ENCODE measurements at places on chromosomes 5 and 9.

- DNase-seq, result no peak
Observed at GRCh38 chr9:4301296-4301695, 1.4 kb upstream of the GLIS3 start.

GRCh38 chr5:65769539-65769938, 47.5 kb downstream of the NLN start:
- DNase-seq, result no peak

GRCh38 chr9:133528001-133528875, 3.5 kb upstream of the MYMK start:
- DNase-seq, result no peak

DNA sequence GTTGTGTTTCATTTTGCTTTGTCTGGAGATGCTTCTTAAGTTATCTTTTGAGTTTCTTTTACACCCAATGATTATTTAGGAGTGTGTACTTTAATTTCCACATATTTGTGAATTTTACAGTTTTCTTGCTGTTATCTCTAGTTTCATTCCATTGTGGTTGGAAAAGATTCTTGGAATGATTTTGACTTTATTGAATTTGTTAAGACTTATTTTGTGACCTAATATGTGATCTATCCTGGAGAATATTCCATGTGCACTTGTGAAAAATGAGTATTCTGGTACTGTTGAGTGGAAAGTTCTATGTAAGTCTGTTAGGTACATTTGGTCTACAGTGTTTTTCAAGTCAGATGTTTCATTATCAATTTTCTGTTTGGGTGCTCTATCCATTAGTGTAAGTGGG, 24.4 kb upstream of the GRAMD2B start:
- DNase-seq, result no peak

DNA sequence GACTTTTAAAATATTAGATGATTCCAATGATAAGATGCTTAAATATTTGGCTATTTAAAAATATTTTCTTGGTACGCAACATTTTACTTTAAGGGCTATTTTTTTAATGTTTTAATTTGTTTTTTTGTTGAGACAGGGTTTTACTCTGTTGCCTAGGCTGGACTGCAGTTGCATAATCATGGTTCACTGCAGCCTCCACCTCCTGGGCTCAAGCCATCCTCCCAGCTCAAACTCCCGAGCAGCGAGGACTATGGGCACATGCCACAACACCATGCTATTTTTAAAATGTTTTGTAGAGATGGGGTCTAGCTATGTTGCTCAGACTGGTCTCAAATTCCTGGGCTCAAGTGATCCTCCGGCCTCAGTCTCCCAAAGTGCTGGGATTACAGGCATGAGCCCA, 850.2 kb upstream of the DMAC1 start:
- DNase-seq, result no peak

DNA sequence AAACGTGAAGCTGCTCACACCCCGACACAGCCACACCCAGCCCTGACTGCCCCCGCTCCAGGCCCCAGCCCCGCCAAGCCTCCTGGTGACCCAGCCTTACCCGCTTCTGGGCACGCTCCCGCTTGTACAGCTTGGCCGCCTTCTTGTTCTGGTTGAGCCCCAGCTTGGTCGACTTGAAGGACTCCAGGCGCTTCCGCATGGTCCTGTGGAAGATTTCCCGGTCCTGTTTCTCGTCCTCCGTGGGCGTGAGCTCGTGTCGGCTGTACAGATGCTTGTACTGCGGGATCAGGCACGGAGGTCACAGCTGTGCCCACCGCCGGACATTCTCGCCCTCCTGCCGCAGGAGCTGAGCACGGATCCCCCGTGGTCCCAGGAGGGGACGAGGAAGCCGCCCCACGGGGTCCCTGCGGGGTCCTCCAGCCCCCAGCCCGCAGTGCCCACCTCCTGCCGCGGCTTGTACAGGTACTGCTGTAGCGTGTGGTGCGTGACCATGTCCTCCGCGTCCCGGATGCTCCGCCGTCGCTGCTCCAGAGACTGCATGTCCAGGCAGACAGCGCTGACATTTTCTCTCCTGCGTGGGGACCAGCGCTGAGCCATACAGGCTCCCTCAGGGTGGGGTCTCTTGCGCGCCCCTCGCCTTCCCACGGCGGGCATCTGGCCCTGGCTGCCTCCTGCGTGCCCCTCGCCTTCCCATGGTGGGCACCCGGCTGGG, 33.3 kb downstream of the EXOC3 start:
- no peak for DNase-seq

GRCh38 chr5:173853370-173854131, 34.6 kb upstream of the CPEB4 start:
- DNase-seq, result peak; percentile 12

GRCh38 chr9:71115448-71115975, 5.9 kb downstream of the TRPM3 start:
- DNase-seq, result no peak

DNA sequence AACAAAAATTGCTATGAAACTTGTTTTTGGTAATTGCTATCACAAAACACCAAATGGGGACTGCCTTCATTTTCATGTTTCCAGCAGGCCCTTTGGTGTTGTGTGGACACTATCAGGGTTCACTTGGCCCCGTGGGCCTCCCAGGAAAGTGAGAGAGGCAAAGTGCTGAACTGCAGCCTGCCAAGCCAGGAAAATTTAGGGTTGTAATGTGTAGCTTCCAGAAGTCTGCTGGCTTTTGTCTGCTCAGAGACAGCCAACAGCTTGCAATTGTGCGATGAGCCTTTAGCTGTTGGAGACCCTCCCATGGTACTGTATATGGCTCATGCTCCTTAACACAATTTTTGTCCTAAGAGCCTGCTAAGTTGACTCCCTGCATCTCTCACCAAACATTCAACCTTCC, 105.7 kb upstream of the EQTN start:
- no peak for DNase-seq

DNA sequence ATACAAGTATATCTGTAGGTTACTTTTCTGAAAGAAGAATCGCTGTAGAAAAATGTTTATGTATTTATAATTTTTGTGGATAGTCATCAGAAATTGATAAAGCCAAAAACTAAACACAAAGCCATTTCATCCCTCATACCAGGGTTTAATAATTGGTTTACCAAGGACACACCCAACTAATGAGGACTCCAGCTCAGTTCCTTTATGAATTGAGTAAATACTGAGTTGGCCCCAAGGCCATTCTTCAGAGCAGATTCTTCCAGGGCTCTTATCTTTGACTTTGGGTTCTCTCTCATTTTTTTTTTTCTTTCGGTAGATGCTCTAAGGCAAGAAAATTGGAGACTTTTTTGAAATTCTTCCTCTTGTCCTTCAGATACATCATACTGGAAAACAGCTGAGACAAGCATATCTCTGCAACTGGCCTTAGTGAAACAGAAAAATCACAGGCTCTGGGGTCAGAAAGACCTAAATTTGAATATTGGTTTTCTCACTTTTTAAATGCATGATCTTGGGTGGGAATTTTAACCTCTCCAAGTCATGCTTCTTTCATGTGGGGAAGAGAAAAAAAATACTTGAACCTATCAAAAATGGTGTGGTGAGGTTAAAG, 401.8 kb downstream of the ARHGEF28 start:
- DNase-seq, result no peak

DNA sequence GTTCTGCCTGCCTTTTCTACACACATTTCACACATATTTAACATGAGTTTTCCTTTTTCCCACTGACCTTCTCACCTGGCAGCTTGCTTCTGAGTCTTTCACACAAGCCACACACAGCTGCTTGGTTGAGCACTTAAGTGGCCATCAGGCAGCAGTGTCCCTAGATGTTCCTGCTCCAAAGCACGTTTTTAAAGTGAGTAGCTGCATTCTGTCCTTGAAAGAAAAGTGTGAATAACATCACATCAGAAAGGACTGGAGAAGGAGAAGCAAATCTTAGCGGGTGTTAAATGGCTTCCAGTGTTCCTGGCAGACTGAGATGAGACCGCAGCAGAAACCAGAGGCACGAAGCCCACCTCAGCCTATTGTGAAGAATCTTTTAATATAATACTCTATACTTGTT, 209.2 kb upstream of the IRX4 start:
- DNase-seq, result no peak

DNA sequence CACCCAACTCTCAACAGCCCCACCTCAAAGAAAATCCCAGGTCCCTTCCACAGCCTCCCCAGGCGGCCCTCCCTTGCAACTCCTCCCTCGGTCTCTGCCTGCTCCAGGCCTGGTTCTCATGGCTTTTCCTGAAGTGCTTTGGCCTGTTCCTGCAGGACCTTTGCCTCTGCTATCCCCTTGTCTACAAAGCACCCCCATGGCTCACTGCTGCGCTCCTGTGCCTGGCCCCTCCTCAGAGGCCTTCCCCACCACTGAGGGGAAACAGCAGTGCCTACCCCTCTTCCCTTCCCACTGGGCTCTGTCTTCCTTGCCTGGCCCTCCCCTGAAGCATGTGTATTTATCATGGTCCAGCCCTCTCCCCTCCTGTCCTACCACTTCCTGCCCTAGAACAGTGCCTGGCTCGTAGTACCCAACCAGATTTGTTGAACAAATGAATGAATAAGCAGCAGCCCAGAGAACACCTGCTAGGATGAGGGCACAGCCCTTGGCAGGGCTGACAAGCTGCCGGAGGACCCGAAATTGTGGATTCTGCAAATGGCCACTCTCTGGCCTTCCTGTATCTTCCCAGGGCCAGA, 68.6 kb upstream of the LRRTM2 start:
- DNase-seq, result no peak

DNA sequence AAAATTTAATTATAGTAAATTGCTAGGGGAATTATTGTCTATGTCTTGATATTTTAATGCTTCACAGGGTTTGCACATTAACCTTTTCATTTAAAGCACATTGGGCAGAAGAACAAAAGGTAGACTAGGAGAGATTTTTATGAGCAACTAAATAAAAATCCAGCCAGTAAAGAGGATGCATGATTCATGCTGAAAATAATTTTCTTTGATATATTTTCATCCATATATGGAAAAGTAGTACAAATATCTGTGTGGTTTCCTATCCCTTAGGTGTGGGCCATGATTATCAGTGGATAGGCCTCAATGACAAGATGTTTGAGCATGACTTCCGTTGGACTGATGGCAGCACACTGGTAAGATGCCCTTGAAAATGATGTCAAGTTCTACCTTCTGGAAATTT, 83.1 kb downstream of the VCAN start:
- no peak for DNase-seq

- no peak for DNase-seq
Observed at GRCh38 chr5:58133631-58134296, 326.1 kb downstream of the PLK2 start.

- no peak for DNase-seq
Observed at GRCh38 chr5:14739538-14739937, 75.0 kb downstream of the OTULIN start.

GRCh38 chr9:94761481-94761880, 35.0 kb downstream of the AOPEP start:
- DNase-seq, result no peak

GRCh38 chr5:76863001-76863400, 13.2 kb downstream of the S100Z start:
- DNase-seq, result no peak

Measured in activated CD8-positive, alpha-beta T cell treated with anti-CD3 and anti-CD28 coated beads for 36 hours (primary cell).